ENCODE measurements at places on chromosomes 2 and 18.

DNA sequence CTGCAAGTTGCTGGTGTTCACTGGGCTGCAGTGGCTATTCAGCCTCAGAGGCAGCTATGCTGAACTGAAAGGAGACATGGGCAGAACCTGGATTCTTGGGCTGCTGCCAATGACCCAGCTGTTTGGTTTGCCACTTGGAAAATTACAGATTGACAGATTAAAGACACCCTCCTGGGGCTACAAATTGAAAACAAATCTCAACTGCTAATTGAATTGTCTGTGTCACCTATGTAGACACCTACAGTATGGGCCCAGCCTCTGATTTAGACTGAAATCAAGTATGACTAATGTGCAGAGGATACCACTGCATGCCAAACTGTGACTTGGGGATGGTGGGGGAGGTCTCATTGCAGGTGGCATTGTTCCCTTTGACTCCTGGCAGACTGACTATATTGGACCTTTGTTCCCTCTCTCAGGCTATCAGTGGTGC is 42.8 kb downstream of the ITSN2 start:
- no peak for DNase-seq

DNA sequence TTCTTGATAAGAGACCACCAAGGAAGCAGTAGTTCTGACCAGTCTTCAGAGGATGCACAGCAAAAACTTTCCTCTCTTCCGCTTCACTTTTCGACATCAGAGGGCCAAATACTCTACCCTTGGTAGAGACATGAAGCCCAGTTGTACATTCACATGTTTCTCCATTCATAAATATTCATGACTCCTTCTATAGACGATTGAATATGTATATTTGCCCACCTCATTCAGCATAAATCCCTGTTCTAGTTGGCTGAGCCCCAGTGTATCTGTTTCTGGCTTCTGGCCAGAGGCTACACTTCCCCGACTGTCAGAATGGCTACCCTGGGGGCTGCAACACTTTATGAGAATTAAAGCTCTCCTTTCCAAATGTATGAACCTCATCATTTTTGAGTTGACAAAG is 258.5 kb downstream of the ASXL3 start:
- no peak for DNase-seq

GRCh38 chr2:144048631-144049060 is 471.3 kb downstream of the ZEB2 start:
- DNase-seq, result no peak

DNA sequence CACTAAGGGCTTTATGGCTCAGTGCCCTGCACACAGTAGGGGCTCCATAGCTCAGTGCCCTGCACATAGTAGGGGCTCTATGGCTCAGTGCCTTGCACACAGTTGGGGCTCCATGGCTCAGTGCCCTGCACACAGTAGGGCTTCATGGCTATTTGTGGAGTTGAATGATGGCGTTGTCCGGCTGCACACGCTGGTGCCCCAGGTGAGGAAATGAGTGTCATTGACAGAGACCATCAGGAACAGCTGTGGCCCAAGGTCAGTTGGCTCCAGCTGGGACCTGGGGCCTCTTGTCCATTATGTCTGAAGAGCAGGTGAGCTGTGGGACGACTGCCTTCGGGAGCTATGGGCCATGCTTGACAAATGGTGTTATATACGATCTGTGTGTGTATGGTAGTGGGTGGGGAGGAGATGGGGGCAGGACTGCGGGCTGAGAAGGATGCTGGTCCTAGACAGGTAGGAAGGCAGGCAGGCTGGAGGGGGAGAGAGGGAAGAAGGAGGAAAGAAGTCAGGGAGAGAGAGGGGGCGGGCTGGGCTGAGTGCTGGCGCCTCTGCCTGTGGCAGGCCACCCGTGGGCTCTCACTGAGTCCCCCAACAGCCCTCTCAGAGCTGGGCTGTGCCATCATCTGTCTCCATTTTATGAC is 130.6 kb downstream of the CLIP4 start:
- DNase-seq, result no peak

DNA sequence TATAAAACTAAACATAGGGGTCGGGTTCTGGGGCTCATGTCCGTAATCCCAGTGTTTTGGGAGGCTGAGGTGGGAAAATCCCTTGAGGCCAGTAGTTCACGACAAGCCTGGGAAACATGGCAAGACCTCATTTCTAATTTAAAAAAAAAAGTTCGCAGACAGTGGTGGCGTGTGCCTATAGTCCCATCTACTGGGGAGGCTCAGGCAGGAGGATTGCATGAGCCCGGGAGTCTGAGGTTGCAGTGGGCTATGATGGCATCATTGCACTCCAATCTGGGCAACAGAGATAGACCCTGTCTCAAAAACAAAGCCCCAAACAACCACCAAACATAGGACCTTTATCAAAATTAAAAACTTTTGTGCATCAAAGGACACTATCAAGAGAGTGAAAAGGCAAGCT is 9.8 kb upstream of the HAAO start:
- DNase-seq, result no peak

GRCh38 chr2:143950704-143951103 is 569.2 kb downstream of the ZEB2 start:
- no peak for DNase-seq

- DNase-seq, result no peak
Observed at GRCh38 chr2:64699712-64700111, 46.0 kb upstream of the SERTAD2 start.

GRCh38 chr2:20933714-20934113 is 110.2 kb downstream of the APOB start:
- no peak for DNase-seq

DNA sequence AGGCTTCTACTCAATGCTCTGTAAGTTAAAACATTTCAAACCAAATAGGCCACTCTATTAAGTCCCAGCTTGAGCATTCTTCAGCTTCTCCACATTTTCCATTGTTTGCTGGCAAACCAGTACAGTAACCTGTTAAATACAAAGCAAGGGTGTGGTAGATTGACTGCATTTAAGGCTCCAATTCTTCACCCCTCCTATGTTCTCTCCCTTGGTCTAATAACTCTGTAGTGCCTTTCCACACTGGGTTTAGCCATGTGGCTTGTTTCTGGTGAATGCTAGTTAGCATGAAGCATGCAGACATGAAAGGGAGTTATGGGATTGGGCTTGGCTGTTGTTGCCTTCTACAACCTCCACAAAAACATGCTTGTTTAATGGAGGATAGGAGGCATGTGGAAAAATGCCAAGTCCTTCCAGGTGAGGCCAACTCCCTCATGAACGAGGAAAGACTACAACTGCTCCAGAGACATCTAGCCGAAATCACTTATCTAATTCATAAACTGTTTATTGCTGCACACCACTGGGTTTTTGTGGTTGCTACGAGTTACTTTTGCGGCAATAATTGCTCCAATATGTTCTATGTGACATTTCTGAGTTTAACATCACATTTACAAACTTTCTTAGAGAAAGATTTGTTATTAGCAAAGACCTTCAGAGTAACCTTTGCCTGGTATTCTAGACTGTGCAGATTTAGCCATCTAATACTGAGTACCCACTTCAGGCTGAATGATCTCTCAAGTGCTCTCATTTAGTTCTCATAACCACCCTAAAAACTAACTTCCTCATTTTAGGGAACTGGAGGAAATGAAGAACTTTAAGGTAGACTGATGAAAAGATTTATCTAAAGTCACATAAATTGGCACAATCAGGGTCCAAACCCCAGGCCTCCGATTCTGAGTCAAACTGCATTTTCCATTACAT is 104.0 kb downstream of the SMAD2 start:
- DNase-seq, result peak; percentile 6

- no peak for DNase-seq
Observed at GRCh38 chr2:165191096-165191728, 12.6 kb downstream of the SCN3A start.

DNA sequence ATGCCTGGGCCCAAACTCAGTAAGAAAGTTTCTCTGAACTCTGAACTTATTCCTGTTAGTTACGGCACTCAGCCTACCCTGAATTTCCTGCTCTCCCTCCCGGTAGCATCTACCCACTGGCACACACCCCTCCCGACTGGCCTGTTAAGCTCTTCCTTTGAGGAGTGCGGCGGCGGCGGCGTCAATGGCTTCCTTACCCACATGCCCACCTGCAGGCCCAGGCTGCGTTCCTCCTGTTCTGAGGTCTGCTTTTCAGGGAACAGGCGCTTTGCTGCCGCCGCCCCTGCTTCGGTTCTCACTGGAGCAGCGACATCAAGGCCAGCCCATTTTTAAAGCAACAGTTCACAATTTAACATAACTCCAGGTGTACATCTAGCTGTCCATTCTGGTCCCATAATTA is 432.4 kb downstream of the DCDC2C start:
- no peak for DNase-seq

DNA sequence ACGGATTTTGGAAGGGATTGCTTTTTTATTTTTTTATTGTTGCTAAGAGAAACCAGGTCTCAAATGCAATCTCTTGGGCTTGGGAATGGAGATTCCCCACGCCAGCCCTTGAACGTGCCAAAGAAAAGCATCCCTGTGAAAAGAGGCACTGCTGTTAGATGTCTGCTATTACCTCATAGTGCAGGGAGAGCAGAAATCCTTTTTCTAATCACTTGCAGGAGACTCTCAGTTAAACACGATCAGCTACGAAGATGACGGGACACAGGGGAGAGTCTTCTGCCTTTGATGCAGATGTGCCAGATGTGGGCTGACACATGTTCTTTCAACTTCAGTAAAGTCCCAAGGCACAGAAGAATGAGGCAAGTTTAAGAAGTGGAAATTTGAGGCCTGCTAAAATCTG is 381.6 kb upstream of the TRIB2 start:
- DNase-seq, result no peak

- no peak for DNase-seq
Observed at GRCh38 chr2:50347358-50348044, 684.4 kb downstream of the NRXN1 start.

DNA sequence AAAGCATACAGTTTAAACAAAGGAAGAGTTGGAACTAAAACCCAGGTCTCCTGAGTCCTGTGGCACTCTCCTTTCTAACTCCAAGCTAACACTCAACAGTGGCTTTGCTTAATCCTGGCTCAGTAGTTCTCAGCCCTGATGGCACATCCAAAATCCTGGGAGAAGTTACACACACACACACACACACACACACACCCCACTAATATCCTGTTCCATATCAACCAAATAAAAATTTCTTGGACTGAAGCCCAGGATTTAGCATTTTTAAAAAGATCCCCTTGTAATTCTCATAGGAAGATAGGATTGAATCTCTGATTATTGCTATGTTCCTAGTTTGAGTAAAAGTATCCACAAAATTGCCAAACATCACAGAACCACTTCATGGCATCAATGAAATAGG is 136.1 kb upstream of the RIOK3 start:
- no peak for DNase-seq

DNA sequence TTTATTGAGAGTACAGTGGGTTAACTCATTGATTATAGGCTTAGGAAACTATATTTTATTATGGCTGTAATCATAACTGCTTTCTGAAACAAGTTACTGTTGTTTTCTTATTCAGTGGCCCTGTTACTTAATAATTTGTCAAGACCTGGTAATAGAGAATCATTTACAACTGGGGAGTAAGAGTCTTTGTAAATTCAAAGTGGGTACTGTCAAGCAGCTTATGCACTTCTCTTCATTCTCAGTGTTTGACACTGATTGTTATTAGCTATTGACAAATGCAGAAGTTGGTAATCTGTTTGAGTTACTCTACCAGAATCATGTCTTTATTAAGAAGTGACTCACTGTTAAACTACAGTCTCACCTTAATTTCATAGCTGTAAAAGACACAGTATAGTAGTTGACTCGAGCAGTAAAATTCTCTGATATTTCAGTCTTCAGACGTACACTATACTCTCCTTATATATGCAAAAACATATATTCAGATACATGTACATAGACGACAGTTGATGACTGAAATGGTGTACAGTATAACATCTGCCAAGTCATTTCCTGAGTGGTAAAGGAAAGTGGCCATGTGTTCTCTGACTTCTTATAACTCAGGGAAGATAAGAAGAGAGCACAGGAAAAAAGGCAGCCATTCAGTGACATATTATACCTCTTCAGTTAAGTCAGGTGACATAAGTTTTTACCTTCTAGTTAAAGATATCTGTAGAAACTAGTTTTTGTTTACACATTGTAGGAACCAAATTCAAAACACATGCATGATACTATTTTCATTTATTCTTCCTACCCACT is 36.0 kb upstream of the TTC27 start:
- no peak for DNase-seq

- DNase-seq, result no peak
Observed at GRCh38 chr2:168912901-168913369, 11.8 kb downstream of the G6PC2 start.

GRCh38 chr2:162833345-162833744 is 5.2 kb downstream of the KCNH7 start:
- DNase-seq, result no peak
